ENCODE measurements at places on chromosomes 16 and 17. TPM values are rescaled to one million over a fixed set of nuclear protein-coding genes. Genes with fewer than 3 reads are reported as not detected.

- no peak for DNase-seq
Observed at GRCh38 chr16:67504031-67505021, 21.0 kb upstream of the AGRP start.

DNA sequence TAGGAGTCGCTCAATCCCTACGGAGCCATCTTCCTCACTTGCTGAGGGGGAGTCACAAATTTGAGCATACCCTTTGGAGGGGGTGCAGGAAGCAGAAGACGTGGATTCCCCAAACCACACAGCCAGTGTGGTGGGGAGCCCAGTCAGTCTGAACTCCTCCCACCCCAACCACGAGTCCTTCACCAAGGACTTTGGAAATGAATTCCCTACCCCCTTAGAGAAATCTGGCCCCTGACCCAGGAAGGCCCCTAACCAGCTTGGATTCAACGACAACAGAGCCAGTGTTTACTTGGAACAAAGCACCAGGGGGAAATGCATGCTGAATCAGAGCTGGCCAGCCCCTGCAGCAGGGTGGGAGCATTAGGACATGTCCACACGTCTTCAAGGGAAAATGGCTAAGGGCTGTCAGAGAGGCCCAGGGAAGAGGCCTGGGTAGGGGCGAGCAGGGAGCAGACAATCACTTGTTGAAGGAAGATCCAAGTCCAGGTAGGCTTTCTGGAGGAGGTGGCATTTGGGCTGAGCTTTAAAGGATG is 5.5 kb upstream of the TMEM92 start:
- DNase-seq, result peak; percentile 47

GRCh38 chr17:3966720-3967363 is 2.6 kb upstream of the ATP2A3 start:
- DNase-seq, result no peak

GRCh38 chr16:715477-716199 is 720 bp downstream of the METRN start:
- no peak for DNase-seq

NPIPA8 gene
- polyA plus RNA-seq, result 0.45 TPM

KRTAP4-6 gene
- polyA plus RNA-seq, result not detected
